ENCODE measurements at places on chromosomes 7 and 10.

- H3K27me3 ChIP-seq: no peaks in the 10 kb centered on the region
- peak overlapping the region; percentile 100 for H3K27ac ChIP-seq
- DNase-seq: peak; percentile 60
- peaks cover 10% of the 10 kb centered on the region for H3K4me1 ChIP-seq
- H3K4me3 ChIP-seq: no peak overlapping the region
Measured at GRCh38 chr10:11176746-11177145, 159.1 kb downstream of the CELF2 start.

DNA sequence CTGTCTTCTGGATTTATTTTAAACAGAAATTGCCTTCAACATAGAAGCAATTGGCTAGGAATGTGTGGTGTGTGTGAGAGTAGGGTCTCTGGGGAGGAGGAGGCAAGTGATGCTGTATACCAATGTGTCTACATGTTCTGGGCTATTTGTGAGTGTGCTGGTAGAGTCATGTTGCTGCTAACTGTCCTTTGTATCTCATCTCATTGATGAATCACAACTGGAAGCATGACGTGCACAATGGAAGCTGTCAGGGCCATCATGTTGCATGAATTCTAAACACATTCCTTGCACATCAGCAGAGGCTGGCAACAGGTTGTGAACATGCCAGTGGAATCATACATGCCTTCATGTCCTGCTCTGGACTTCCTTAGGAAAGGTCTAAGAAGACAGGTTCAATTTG, 199.7 kb downstream of the BMPER start:
- no peak overlapping the region for H3K4me3 ChIP-seq
- no peak overlapping the region for H3K27ac ChIP-seq
- no peak for DNase-seq
- H3K27me3 ChIP-seq: no peaks in the 10 kb centered on the region
- H3K4me1 ChIP-seq: no peaks in the 10 kb centered on the region
- peaks cover 3% of the 10 kb centered on the region for H3K36me3 ChIP-seq

DNA sequence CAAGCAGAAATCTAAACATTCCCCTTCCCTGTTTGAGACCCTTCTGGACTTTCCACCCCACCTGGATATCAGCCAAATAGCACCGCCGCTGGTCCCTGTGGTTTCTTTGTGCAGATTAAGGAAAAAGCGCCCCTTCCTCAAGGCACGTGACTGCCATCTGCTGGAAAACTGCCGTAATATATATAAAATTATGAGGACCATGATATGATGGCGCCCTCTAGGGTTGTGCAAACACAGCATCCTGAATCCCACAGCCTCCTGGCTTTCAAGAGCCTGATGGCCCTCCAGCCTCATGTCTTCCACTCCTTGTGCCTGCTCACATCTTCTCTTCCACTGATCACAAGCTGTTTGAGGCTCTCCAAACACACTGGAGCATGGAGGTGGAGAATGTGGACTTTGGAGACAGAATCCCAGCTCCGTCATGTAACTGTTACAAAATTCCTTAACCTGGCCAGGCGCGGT, 121.3 kb downstream of the MYL10 start:
- peaks cover 20% of the 10 kb centered on the region for H3K27me3 ChIP-seq
- peaks cover 12% of the 10 kb centered on the region for H3K4me1 ChIP-seq
- H3K27ac ChIP-seq: no peak overlapping the region
- DNase-seq: peak; percentile 46

DNA sequence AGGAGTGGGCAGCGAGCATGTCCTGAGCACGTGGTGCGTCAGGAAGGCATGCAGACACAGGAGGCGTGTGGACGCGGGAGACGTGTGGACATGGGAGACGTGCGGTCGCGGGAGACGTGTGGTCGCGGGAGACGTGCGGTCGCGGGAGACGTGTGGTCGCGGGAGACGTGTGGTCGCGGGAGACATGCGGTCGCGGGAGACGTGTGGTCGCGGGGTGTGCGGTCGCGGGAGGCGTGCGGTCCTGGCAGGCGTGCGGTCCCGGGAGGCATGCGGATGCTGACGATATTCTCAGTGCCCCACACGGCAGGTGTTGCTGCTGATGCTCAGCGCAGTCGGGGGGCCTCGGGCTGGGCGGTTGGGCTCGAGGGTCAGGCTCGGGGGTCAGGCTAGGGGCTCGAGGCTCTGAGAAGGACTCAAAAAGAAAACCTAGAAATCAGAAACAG, 94.2 kb downstream of the NKX6-2 start:
- peaks cover 22% of the 10 kb centered on the region for H3K36me3 ChIP-seq
- H3K4me3 ChIP-seq: no peak overlapping the region
- H3K27ac ChIP-seq: no peak overlapping the region
- peaks cover 7% of the 10 kb centered on the region for H3K4me1 ChIP-seq
- no peaks in the 10 kb centered on the region for H3K27me3 ChIP-seq

DNA sequence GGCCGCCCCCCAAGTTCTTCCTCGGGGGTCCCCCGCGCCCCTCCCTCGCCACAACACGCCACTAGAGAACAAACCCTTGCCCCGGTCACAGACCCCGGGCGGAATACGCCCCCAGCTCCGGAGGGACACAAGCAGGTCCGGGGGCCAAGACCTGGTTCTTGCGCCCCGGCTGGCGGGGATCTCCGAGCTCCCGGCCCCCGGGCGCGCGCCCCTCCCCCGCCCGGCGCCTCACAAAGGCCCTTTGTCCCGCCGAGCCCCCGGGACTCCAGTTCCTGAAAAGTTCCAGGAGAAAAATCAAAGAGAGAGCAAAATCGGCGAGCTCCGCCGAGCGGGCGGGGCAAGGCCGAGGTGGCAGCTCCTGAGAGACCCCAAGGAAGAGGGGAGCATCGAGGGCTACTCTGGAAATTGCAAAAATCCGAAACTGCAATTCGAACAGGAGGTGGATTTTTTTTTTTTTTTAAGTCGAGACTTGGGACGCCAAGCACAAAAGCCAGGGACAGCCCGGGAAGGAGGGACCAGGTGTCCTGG, 4.0 kb downstream of the TNRC18 start:
- peaks cover 39% of the 10 kb centered on the region for H3K27me3 ChIP-seq
- no peak overlapping the region for H3K27ac ChIP-seq
- peaks cover 19% of the 10 kb centered on the region for H3K4me1 ChIP-seq
- H3K36me3 ChIP-seq: no peaks in the 10 kb centered on the region

DNA sequence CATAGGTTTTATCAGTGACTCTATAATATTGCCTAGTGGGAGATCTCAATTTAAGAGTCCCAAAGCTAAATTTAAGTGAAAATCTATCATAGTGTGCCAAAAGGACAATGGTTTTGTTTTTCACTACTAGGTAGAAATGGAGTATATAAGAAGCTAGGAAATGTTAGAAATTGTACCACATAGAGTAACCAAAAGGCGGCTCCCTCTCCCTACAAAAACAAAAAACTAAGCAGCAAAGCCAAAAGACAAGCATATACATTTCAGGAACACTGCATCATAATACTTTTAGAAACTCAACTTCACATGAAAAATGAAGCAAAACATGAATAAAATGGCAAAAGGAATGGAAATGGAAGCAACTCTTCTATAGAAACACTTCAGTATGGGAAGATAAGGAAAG, 271.6 kb downstream of the CACNA2D1 start:
- H3K4me3 ChIP-seq: no peak overlapping the region
- H3K36me3 ChIP-seq: peaks cover 2% of the 10 kb centered on the region
- H3K27ac ChIP-seq: no peak overlapping the region
- DNase-seq: no peak

Data from activated T-cell treated with anti-CD3 and anti-CD28 coated beads, Interleukin-2, amount 50 U/mL, for 72 hours (primary cell).